ENCODE measurements at places on chromosomes 1 and 21.

GRCh38 chr21:18204931-18205330, 39.7 kb upstream of the CHODL start:
- no peak for DNase-seq

DNA sequence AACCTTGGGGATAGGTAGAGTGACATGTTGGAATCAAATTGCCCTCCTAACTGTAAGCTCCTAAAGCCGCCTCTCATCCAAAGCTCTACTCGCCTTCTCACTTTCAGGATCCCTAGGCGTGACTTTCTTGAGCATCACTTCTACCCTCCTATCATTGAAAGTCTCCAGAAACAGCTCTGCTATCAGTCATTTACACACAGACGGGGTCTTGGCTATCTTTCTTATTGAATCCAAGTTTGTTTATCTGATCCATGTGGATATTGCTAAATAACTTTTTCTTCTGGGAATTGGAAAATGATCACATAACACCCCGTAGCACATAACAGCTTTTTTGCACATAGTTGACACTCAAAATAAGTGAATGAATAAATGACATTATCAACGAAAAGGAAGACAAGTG, 216.4 kb upstream of the KIAA0040 start:
- DNase-seq = no peak

DNA sequence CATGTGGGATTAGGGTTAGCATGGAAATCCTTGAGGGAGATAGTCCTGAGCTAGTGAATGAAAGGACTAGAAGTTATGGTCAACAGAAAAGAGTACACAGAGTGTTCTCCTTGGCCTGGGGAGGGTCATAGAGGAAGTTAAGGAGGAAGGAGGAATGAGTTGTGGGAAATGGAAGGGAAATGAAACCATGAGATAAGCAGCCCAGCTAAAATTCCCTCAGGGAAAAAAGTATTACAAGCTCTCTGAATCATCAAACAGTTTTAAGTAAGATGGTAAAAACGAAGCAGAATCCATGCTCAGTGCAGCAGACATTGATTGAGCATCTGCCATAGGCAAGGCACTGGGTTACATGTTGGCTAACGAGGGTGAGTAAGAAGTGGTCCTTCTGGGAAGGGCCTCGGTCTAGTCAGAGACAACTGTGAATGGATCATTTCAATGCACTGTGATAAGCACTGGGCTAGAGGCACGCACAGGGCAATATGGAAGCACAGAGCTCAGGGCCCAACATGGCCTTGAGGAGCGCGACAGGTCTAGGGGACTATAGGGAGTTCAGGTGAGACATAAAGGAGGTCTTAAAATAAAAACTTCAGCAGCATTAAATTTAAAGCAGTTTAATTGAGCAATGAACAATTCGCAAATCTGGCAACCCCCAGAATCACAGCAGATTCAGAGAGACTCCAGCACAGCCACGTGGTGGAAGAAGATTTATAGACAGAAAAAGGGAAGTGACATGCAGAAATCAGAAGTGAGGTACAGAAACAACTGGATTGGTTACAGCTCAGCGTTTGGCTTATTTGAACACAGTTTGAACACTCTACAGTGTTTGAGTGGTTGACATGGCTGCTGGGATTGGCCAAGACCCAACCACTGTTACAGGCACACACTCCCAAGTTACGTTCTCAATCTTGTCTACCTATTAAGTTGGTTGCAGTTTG, 219.5 kb downstream of the HLX start:
- no peak for DNase-seq

DNA sequence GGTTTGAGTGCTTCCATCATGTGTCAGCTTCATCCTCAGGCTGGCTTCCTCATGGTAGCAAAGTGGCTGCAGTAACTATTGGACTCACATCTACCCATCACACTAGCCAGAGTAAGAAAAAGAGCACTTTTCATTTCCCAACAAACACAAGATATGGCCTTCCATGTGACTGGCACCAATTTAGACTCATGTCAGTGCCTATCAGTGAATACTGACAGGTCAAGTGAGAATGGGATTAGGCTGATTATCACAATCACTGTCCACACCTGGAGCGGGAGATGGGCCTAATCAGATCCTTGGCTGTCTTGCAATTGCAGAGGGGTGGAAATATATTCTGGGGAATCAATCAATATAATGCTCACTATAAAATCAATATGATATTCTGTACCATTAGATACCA, 2.9 kb upstream of the RABGAP1L start:
- DNase-seq = no peak

GRCh38 chr1:235552146-235552716, 48.0 kb upstream of the B3GALNT2 start:
- no peak for DNase-seq

DNA sequence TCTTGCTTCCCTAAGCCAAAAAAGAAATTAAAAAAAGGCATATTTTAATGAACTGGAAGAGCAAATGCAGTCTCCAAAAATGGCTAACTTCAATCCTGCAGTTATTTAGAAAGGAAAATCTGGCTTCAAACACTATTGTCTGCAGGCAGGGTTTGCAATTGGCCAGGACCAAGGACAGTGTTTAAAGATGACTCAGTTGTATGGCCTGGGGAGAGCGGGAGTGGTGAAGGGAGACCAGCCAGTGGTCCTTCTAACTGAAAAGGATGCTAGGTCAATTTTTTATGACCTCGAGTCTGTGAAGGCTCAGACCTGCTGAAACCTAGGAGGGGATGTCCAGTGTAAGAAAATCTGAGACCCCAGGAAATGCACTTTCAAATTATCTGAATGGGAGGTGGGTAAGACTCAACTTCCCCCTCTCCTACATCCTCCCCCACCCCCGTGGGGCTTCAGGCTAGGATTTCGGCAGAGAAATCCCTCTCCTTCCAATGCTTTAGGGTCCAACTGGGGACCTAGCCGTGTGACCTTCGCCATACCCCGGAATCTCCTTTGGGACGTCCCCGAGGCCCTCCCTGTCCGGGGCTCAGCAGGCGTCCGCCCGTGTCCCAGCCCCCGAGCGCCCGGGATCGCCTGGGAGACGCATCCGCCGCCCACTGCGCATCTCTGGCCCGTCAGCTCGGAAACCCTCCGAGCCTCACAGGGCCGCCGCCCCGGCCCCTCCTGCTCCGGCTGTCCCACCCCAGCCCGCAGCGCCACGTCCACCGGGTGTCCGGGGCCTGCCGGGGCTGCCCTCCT, 602 bp upstream of the RIMKLA start:
- DNase-seq = no peak

DNA sequence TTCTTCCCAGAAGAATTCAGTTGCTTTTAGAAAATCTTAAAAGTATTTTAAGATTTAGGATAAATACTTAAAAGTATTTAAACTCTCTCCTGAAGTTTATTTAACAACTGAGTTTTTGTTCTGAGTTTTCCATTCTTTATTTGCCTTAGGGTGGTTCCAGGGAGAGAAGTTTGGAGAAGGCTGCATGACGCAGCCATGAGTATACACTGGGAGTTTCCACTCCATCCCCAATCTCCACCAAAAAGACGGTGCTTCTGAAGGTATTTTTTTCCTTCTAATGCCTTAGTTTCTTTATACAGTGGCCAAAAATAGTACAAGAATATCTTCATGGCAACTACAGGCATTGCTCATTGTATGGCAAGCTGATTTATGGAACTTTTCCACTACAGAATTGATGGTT, 122.7 kb downstream of the ST6GALNAC5 start:
- no peak for DNase-seq

GRCh38 chr21:33490991-33491372, 534 bp downstream of the DNAJC28 start:
- no peak for DNase-seq

DNA sequence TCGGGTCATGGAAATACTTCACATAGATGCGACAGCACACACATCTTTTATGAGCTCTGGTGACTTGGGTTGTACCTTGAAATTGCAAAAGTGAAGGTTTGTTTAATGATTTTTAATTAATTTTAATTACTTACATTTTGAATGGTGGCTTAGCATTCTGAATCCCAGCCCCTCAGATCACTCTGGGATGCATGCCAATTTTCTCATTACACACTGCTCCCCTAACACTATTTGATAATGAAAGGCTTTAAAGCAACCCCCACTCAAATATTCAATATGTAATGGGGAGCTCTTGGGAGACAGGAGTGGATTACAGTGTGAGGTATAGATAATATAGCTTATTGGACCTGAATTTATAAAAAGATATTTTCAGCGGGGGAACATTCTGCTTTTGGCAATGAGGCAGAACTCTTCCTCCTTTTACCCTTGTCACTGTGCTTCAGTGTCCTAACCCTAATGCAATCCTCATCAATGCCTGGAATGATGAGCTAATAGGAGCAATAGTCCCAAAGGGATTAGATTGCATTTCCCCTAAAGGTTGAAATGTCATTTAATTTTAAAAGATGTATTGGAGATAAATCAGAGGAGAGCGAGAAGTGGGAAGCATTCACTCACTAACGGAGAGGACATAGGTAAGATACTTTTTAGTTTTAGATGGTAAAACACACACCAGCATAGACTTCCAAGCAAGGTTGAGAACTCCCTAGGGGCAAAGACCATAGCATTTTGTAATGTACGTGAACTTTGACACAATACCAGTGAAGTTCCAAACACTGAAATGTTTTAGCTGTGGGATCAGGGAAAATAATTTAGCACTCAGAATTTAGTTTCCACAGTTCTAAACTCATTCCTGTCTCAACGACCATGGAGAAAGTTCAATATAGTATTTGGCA, 384.1 kb upstream of the PLXNA2 start:
- DNase-seq = no peak

DNA sequence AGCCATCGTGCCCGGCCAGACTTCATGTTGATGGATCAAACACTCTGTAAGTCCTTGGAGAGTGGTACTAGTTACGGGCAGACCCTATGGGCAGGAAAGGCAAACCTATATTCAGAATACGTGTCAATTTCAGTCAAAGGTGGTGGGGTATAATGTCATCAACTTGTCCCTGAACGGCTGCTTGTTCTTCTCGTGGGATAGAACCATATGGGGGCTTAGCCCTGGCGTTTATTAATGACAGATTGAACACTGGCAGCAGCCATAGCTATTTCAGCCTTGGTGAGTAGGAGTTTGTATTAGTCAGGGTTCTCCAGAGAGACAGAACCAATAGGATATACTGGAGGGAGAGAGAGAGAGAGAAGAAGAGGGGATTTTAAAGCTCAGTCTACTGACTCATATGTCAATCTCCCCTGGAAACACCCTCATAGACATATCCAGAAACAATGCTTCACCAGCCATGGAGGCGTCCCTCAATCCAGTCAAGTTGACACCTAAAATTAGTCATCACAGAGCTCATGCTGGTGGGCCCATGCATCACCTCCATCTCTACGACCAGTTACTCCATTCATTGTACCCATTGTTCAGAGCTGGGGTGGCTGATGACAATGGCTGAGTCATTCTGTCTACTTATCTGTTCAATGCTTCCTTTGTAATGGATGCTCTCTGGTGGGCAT, 16.1 kb upstream of the AQP10 start:
- no peak for DNase-seq

DNA sequence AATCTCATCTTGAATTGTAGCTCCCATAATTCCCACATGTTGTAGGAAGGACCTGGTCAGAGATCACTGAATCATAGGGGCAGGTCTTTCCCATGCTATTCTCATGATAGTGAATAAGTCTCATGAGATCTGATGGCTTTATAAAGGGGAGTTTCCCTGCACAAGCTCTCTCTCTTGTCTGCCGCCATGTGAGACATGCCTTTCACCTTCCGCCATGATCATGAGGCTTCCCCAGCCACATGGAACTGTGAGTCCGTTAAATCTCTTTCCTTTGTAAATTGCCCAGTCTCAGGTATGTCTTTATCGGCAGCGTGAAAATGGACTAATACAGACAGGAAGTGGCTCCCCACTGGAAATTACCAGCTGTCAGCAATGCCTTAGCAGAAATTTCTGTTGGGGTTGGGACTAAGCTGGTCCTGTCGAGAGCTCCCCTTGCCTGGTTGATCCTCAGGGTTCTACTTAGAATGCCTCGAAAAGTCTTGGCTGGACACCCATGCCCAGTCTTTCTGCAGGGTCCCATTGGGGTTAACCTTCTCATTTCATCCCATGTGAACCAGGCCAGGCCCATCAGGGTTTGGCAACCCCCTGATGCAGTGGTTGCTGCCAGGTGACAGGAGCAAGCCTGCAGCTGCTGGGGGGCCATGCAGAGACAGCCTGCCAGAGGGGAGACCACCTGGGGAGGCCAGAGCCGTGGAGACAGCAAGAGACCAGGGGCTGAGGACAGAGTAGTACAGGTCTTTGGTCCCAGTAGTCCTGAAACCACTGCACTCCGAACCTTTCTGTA, 2.8 kb upstream of the ABCG1 start:
- no peak for DNase-seq

- no peak for DNase-seq
These were observed 65.9 kb downstream of the WDR64 start for GRCh38 chr1:241717975-241718374.

GRCh38 chr1:3522564-3523265, 68.2 kb downstream of the ARHGEF16 start:
- DNase-seq = peak; percentile 47

DNA sequence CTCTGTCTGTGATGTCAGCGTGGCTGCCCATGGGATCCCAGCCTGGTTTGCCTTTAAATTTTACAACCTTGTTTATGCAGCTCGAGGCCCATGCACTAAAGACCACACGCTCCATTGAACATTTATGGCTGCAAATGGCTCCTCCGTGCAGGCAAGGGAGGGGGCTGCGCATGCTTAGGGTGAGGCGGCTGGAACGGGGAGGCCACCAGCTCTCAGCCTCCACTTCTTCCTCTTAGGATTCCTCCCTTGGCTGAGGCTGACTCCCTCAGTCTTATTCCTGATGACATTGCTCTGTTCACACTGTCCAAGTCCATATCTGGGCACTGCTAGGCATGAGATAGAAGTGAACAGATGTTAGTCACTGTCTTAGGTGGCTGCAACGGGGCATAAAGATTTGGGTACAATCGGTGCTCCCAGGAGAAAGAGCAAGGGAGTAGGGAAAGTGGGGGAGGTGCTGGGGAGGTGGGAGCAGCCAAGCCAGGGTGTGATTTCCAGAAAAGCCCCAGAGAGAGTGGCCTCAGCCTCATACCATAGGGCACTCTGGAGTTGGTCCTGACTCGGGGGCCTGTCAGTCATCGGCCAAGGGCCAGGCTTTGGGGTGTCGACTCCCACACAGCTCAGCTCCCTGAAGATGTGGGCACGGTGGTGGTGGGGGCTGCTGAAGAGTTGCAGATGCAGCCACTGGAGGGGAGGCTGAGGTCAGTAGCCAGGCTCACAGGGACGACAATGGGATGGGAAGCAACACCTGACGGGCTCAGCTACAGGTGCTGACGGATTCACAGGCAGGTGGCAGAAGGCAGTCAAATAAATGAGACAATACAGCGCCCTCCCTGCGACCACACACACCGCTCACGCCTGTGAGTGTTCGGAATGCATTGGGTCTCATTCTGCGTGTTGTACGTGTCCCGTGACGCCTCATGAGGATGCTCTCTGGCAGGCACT, 37.3 kb upstream of the ACTL8 start:
- DNase-seq = no peak

DNA sequence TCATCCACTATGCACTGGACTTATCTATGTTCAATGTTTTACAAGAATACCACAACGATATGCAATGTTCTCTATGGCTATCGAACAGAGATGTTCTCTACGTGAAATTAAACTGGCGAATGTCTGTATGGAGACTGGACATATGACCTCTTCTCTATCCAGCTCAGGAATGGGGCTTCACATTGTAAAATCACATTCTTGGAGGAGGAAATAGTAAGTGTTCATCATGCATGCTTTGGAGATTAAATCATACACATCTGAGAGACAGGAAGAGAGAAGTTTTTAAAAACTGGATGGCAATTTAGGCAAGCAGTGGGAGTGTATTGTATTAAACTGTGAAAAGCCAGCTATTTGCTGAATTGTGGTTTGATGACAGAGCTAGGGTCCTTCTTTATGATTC, 47.9 kb upstream of the RGL1 start:
- no peak for DNase-seq

GRCh38 chr1:201816309-201816854, 12.6 kb upstream of the IPO9 start:
- no peak for DNase-seq

Measured in AG04449 (cell line).